ENCODE measurements at places on chromosomes 2 and 18. TPM values are rescaled to one million over a fixed set of nuclear protein-coding genes. Genes with fewer than 3 reads are reported as not detected.

GRCh38 chr18:6721755-6722154 is 7.8 kb upstream of the ARHGAP28 start:
- DNase-seq = no peak

DNA sequence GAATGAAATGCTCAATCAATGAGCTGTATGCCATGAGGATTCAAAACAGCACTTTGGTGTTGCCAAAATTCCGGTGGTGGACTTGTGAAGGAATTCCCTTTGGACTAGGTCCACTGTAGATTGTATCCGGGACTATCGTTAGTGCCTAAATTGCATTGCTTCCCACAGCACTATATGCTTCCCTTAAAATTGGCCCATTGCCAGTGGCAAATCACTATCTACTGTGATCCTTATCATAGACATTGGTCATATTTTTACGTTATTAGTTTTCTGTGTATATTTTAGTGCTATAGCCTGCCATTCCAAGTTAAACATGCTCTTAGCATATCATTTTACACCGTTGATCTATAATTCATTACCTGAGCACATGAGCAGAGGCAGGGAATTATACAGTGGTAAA is 1.7 kb downstream of the PJVK start:
- DNase-seq = no peak

DNA sequence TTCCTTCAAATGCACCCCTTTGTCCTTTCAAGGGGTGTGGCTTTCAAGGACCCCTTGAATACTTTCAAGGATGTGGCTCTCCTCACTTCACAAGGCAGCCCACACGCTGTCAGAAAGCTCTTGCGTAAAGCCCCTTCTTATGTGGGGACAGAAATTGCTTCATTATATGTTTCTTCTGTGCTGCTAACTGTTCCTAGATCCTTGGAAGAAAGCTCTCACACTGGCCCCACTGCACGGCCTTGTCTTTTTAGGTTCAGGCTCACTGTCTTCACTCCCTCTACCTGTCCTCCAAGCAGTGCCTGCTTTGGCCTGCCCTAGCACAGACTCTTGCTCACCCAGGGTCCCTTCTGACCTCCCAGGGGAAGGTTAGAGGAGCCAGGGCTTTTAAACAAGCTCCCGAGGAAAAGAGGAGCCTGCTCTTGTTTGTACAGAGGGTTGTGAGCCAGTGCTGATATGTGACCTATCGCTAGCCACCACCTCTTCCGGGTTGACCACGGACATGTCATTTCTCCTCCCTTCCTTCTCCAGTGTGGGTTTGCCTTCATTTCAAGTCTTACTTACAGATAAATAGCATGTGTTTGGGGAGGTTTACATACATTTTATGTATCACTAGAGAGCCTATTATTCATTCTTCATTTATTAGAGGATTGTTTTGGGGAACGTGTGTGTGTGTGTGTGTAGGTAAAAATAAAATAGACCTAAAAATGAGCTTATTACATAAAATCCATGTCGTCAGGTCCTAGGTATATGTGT is 94.7 kb downstream of the RTN4 start:
- no peak for DNase-seq

DNA sequence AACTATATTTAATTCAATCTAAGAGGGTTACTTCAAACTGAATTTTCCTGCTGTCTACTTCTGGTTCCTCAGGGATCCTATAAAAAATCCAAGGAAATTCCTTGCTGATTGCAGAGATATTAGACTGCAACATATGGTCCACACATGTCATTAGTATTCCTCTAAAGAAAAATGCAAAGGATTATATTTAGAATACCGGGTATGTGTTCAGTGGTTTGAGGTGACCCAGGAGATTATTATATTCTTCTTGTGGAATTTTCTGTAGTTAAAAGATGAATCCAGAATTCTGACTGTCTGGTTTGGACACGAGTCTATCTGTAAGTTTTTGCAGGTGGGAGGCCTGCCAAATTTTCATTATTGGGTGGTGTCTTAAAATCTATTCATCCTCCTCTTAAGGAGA is 18.2 kb downstream of the HOXD1 start:
- no peak for DNase-seq

GRCh38 chr2:191453761-191454160 is 208.6 kb downstream of the MYO1B start:
- DNase-seq = no peak

DNA sequence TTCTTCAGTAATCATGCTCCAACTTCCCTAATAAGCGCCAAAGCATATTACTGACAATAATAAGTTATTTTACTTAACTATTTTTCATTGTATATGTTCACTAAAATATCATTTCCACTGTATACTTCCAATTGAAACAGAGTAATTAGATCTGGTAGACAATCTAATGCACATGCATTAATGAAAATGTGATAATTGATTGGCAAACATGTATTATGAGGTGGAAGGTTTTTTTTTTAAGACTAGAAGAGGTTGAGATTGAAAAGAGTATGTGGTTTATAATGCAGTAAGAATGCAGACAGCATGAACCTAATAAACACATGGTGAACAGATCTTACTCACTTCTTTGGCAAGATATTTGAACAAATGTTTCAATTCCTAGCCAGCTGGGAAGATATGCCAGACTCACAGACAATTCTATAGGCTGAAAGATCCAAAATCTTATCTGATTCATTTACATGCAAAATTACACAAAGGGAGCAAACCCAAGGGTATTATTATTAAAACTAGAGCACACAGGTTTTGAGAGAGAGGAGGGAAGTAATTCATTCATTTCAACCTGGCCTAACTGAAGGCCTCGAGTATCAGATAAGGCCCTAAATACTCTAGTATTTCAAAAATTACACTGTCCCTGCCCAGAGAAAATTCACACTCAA is 2.8 kb downstream of the NCKAP1 start:
- no peak for DNase-seq

GRCh38 chr2:235810846-235811245 is 317.0 kb downstream of the AGAP1 start:
- no peak for DNase-seq

DNA sequence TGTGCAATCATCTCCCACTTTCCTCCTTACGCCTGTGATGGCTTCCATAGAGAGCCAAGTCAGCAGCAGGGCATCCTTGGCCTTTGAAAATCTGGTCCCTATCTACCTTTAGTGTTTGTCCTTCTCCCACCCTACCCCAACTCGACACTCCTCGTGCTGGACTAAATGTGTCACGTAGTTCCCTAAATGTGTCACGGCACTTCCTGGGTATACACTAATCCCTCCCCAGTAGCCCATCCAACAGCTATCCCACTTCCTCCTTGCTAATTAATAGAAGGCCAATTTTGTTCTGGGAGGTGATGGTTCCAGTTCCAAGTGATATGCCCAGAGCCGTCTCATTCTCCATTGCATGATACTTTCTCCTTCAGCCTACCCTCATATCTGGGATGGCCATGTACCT is 36.5 kb upstream of the ZFP36L2 start:
- DNase-seq = no peak

GRCh38 chr2:95389245-95390119 is 13.0 kb upstream of the FAHD2A start:
- DNase-seq = no peak

- DNase-seq = no peak
Measured at GRCh38 chr18:70172225-70172624, 33.3 kb downstream of the RTTN start.

DNA sequence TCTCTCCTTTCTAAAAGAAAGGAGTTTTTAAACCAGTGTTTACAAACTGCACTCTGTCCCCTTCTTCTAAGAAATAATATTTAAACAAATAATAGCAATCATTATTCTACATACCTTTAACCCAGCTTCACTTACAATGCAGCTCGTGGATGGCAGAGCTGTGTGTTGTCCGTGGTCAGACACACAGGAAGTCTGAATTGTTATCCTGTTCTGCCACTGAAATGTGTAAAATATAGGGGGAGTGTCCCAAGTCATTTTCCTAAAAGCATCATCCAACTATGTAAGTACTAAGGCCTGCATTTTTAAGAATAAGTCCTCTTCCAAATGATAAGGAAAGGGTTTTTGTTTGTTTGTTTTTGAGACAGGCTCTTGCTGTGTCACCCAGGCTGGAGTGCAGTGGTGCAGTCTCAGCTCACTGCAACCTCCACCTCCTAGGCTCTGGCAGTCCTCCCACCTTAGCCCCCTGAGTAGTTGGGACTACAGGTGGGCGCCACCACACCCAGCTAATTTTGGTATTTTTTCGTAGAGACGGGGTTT is 2.7 kb upstream of the PPP4R1 start:
- no peak for DNase-seq

DNA sequence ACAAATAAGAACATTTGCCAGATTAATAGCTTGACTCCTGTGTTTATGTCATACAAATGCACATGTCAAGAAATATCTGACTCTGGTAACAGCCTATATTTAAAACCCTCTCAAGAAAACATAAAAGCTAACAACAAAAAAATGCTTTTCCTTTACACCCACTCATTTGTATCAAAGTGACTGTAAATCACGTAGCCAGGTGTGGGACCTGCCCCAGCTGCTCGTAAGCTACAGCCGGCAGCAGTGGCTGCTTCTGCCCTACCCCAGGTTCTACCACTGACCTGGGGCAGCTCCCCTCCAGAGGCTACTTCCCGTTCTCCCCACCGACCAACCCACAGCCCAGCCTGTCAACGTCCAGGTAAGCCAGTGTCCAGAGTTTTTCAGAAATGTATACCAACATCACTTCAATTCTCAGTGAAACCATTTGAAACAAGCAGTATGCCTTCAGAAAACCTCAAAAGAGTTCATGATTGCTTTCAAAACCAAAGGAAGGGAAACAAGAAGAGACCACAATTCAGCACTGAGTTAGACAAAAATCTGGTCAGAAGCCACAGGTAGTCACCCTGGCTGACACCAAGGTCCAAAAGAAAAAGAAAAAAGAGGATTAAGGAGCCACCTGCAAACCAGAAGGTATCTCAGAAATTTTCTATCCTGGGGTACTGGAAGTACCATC is 40.4 kb downstream of the KIDINS220 start:
- DNase-seq = no peak

- DNase-seq = no peak
Measured at GRCh38 chr18:62537042-62537894, 14.4 kb downstream of the ZCCHC2 start.

DNA sequence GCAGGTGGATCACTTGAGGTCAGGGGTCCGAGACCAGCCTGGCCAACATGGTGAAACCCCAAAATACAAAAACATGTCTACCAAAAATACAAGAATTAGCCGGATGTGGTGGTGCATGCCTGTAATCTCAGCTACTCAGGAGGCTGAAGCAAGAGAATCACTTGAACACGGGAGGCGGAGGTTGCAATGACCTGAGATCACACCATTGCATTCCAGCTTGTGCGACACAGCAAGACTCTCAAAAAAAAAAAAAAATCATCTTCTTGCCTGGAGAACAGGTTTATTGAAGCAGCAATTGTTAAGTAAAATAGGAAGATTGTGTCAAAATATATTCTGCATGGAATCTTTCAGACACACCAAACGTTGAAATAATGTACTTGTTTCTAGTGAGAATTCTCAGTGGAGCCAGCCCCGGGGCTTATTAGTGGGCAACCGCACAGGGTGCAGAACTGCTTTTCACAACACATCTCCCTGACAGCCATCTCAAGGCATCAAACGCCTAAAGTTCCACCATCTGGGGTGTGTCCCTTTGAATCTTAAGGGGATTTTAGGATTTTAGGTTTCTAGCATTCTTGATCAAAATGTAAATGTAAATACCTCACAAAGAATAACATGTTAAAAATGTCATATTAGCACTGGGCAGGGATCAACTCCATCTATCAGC is 28.6 kb upstream of the PPP4R1 start:
- DNase-seq = no peak

GRCh38 chr2:129263939-129264338 is 715.5 kb upstream of the RAB6C start:
- no peak for DNase-seq

- no peak for DNase-seq
Measured at GRCh38 chr2:218860950-218861381, 1.4 kb downstream of the WNT6 start.

DNA sequence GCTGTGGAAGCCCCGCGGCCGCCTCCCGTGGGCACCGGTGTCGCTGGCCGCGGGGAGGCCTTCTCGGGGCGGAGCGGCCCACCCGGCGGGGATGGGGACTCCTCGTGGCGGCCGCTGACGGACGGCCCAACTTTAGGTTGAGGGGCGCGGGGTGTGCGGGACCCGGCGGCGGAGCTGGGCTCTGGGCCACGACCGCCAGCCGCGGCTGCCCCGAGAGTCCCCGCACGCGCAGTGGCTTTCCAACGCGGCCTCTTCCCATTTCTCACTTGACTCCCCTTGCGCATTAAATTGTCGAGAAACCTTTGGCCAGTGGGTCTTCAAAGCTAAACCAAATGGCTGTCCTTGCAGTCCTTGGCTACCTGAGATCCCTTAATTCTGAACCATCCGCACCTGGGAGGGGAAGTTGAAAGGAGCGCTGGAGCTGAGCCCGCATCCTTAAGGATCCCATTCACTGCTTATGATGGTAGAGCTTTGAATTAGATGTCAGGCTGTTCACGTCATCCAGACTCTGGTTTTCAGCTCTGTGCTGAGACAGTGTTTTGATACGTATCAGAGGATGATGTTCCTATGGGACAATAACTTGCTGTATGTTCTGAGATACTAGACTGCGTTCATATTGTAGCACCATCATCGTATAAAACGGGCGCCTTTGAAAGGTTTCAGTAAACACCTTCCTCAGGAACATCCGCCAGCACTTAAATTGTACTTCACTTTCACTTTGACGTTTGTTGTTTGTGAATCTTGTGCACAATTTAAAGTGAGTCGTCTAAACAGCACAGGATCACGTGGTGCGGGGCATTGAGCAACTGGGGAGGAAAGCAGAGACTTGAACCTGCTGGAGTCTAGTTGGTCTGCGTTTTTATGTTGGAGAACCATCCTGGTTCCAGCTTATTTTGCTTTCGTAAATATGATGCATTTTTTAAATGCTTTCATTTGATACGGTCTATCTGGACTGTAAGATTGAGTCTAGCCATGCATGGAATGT is 874 bp downstream of the CLIP4 start:
- no peak for DNase-seq

GRCh38 chr2:235212501-235213158 is 260.8 kb downstream of the SH3BP4 start:
- peak; percentile 53 for DNase-seq

GRCh38 chr2:67544286-67544685 is 147.2 kb downstream of the ETAA1 start:
- DNase-seq = no peak

DNA sequence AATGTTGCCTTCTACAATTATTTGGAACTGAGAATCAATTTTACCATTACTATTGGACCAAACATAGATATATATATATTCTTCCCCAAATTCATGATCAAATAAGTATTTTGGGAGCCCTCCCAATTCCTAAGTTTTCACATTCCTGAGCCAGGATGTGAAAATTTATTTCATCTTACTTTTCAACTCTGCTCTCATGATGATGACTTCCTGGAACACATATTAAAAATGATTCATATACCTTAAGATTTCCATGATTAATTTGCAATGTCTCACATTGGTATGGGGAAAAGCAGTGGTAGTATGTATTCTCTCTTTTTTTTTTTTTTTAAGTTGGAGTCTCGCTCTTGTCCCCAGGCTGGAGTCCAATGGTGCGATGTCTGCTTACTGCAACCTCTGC is 596.1 kb upstream of the ZEB2 start:
- no peak for DNase-seq

Gene SLC4A3
- 20.0 TPM for total RNA-seq

Gene GPBAR1
- 4.2 TPM for total RNA-seq

Gene CTIF
- total RNA-seq = 63.1 TPM

Gene TMEM237
- 17.7 TPM for total RNA-seq

Gene SRD5A2
- total RNA-seq = not detected

Gene GALNT3
- total RNA-seq = 2.5 TPM

Gene LCT
- not detected for total RNA-seq

All from esophagus muscularis mucosa (tissue), 4 donors.